Urinary bladder (tissue), 4 donors: ENCODE measurements at places on chromosomes 16 and 17. TPM values are rescaled to one million over a fixed set of nuclear protein-coding genes. Genes with fewer than 3 reads are reported as not detected.

DNA sequence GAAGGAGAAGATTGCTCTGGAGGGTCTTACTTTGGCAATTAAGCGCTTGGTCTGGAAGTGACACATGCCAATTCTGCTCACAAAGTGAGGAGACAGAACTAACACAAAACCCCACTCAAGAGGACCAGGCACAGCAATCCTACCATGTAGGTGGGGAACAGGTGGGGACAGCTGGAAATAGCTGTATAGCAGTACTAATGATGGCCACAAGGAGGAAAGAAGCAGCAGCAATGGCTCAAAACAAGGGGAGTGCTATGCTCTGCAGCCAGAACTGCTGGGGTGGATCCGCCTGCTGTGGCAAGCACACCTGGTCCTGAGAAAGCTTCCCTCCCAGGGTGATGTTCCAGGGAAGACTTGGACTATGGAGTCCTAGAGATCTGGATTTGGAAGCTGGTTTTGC lies 17.0 kb upstream of the TMEM132E start:
- no peak for DNase-seq

GRCh38 chr16:76976101-76976500 lies 214.9 kb upstream of the MON1B start:
- DNase-seq: no peak

Gene ABCA6
- total RNA-seq: 74.6 TPM

Gene CHST4
- not detected for total RNA-seq

DNA sequence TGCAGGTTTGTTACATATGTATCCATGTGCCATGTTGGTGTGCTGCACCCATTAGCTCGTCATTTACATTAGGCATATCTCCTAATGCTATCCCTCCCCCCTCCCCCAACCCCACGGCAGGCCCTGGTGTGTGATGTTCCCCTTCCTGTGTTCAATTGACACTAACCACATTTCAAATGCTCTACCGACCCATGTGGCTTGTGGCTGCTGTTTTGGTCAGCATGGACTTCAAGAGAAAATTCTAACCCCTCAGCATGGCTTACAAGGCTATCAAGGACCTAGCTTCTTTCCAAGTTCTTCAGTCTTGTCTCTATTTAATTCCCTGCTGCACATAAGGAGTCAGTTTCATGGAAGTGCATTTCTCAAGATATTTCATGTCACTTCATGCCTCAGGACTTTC lies 52.9 kb downstream of the MMD start:
- no peak for DNase-seq

DNA sequence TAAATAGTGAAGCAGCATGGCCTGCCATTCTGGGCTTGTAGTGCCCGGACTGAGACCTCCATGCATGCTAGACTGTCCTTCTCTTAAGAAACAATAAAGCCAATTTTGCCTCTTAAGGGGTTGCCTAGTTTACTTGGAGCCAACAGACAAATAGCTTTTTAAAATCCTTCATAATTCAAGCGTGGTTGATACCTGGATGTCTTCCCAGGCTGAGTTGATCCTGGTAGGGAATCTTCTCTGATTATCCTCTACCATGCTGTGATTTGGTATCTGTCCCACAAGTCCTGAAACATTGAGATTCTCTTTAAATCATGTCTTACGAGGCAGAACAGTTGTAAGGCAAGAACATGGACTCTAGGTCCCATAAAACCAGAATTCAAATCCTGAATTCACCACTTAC lies 359.6 kb upstream of the CCL2 start:
- no peak for DNase-seq

Gene CA7
- total RNA-seq: not detected

DNA sequence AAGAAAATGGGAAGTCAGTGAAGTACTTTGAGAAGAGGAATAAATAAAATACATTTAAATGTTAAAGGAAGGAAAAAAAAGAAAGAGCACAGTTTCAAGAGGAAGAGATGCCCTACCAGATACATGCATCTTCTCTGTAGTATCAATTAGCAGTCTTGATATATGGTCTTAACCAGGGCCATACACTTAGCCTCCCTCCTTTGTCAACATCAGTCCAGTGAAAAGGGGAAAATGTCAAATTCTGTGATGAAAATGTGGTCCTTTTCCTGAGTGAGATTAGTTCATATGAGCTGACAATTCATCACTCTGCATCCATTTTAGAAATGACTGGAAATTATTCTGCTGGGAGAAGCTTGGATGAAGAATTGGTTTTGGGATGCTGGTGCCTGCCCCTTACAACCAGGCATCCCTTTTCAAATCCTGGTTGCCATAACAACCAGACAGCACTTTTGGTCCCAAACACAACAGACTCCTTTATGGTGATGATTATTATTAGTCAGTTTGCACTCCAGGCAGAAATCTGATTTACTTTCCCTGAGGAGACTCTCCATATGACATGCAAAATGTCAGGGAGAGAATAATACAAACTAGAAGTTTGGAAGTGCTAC lies 933.6 kb upstream of the CDH8 start:
- no peak for DNase-seq

DNA sequence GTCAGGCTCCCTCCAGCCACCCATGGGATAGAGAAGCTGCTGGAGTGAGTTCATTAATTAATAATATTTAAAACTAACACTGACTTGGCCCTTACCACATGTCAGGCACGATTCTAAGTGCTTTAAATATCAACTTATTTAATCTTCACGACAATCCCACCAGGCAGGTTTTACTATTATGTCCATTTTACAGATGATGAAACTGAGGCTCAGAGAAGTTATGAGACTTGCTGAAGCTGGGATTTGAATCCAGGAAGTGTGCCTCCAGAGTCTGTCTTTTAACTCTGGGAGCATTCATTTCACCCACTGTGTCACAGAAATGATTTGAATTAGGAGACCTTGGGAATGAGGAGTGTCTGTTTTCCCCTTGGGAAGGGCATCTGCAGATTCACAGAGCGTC lies 8.8 kb downstream of the SPNS3 start:
- DNase-seq: no peak

GRCh38 chr17:69535016-69535570 lies 120.6 kb downstream of the MAP2K6 start:
- no peak for DNase-seq

Gene CANT1
- 20.9 TPM for total RNA-seq

Gene NTN3
- total RNA-seq: 5.2 TPM

Gene SEPTIN12
- total RNA-seq: not detected

DNA sequence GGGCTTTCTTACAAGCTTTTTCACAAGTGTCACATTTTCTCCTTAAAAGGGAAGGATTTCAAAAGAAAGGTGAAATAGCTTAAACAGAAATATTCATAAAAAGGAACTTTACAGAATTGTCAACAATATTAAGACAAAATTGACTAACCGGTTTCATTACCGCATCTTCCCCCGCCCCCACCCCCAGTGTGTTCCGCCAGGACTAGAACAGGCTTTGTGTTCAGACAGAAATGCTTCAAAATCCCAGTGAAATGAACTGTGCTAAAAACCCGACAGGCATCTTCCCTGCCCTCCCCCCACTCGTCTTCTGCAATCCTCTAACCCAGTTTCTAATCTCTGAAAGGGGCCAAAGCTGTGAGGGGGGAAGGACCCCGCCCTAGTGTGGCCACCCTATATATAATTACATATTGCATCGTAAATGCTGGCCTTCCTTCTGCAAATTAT lies 990 bp upstream of the ROGDI start:
- no peak for DNase-seq

DNA sequence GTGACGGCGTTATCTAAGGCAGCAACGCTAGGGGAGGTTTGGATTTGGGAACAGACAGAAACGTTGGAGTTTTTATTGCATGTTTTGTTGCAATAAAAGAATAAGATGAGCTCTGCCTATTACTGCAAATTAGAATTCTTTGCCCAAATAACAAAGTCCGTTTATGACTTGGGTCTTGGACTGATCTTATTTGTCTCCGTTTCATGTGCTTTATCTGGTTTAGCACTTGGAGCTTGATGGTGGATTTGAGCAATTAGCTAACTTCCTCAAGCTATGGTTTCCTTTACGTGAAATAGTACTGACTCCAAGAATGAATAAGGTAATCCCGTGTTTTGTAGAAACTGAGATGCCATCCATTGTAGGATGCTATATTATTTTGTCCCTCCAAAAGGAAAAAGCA lies 233.0 kb upstream of the IRX5 start:
- no peak for DNase-seq
